Stimulated activated CD4-positive, alpha-beta T cell treated with anti-CD3 and anti-CD28 coated beads, Interleukin-15, amount 100 ng/mL, for 48 hours (primary cell): ENCODE measurements at places on chromosomes 3 and 15.

DNA sequence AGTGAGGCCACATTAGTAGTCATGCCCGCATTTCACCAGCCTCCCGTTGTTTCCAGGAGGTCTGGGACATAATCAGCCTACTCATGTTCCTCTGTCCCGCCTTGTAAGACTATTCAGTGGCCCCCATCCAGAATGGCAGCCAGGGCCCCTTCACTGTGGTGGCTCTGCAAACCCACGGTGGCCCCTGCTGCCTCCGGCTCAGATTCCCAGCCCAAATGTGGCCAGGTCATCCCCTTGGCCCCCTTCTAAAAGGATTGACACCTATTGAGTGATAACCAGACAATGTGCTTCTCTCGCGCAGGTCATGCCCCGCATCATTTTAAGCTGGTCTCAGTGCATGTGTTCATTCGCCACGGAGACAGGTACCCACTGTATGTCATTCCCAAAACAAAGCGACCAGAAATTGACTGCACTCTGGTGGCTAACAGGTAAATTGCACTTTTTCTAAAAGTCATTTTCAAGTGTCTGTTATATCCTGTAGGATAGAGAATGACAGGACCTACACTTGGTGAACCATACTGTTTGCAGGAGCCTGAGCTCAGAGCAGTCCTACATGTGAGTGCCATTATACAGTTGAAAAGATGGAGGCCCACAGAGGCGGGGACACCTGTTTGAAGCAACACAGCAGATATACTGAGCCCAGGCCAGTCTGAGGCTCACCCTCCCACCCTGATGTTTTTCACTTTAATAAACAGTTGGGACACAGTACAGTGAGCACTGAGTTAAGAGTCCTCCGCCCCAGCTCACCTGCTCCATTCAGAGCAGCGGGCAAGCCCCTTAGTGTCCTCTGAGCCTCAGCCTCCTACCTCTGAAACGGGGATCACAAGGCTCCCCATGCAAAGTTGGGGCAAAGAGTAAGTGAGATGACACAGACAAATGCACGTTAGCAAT, 47.7 kb downstream of the PXYLP1 start:
- no peak for DNase-seq

- DNase-seq, result no peak
Observed at GRCh38 chr15:66767240-66767659, 65.2 kb downstream of the SMAD6 start.

DNA sequence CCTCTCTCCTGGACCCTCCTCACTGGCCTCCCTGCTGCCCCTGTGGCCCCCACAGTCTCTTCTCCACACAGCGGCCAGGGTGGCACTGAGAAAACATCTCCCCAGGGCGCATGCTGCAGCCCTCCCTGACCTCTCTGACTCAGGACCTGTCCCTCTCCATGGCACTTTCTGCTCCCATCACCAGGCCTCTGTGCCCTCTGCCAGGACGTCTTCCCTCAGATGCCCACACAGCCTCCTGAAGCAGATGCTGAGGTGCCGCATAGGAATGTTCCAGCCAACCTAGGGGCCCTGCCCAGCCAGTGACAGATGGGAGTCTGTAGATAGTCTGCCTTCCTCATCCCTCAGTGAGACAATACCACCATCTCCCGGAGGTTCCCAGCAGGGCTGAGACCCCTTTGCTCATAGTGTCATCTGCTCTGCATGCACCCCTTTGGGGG, 8.7 kb downstream of the MYL3 start:
- DNase-seq, result no peak

GRCh38 chr15:51424780-51425179, 83.3 kb downstream of the GLDN start:
- no peak for DNase-seq

DNA sequence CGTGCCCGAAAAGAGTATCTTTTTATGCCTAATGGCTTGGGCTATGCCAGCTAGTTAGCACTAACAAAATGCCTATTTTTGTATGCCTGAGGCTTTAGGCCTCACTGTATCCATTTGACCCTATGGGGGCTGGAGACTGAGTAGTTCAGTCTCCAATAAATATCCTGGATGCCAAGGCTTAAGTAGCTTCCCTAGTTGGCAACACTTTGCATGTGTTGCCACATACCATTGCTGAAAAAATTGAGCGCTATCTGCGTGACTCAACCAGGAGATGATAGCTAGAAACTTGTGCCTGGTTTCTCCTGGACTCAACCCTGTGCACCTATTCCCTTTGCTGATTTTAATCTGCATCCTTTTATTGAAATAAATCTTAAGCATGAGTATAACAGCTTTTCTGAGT, 58.4 kb upstream of the ATP2C1 start:
- DNase-seq, result no peak

DNA sequence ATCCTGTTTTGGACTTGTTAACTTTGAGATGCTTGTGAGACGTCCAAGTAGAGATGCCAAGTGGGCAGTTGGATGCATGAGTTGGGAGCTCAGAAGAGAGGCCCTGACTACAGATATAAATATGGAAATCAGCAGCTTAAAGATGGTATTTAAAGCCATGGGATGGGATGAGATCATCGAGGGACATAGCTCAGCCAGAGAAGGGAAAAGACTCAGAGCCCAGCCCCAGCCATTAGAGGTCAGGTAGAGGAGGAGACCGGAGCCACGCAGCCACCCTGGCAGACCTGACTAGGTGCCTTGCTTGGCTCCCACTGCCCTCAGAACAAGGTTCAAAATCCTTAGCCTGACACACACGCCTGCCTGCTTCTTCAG, 31.1 kb downstream of the ATP2B2 start:
- no peak for DNase-seq

DNA sequence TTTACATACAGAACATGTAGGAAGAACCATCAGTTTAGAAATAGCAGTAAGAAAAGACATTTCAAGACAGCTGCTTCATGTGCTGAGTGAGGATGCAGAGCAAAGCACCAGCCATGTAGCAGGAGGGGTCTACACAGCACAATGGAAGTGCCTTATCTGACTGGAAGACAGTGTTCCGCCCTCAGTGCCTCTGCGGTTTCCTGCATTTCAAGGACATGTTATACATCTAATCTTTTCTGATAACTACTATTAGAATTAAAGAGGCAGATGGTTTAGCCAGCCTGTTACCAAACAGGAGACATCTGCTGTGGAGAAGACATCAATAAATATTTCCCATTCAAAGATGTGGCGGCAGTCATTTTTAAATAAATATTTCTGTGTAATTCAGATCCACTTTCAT, 10.6 kb downstream of the LSG1 start:
- no peak for DNase-seq
